ENCODE measurements at places on chromosomes 7 and 10.

DNA sequence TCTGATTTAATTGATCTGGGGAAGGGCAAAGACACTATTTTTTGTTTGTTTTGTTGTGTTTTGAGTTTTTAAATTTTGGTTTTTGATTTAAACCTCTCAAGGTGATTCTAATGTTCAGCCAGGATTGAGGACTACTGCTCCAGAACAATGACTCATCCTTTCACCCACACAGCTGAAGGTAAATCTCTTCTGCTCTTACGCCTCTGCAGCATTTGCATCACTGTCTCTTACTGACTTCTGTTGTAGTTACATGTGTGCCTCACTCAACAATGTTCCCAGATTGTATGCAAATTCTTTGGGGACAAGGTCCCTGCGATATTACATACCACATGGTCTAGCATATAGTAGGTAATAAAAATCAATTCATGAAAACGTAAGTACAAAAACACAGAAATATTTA, 467.5 kb upstream of the LRRN3 start:
- DNase-seq = no peak

DNA sequence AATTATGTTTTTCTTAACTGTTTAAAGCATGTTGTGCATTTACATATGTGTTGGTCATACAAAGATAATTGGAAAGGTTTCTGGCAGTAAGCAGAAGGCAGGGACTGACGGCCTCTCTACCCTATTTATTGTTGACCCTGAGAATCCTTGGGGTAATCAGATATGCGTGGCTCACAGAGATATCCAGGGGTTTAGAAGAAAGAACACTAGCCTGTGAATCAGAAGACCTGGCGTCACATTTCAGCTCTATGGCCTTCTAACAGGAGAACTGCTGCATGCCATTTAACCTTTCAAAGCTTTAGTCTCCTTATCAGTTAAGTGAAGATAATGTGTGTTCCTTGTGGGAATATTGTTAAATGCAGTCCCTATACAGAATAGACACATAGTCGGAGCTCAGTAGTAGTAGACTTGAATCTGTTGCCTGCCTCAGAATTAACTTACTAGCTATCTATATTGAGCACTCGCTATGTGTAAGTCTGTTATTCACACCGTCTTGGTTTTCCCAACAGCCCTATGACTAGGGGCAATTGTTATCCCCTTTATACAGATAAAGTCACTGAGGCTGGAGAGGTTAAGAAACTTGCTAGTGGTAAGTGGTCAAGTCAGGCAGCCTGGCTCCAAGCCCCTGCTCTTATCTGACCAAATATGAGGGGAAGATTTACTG, 129.6 kb upstream of the ANKRD1 start:
- no peak for DNase-seq

GRCh38 chr10:71396711-71397295, at the start of gene CDH23:
CDH23 (plus strand) TSS chr10:71396920; CDS start chr10:71439832, 42,912 bp downstream.
- no peak for DNase-seq

GRCh38 chr10:82817676-82818422, 942.9 kb downstream of the NRG3 start:
- DNase-seq = no peak

- DNase-seq = no peak
Measured at GRCh38 chr10:11057994-11058393, 40.3 kb downstream of the CELF2 start.

- no peak for DNase-seq
Measured at GRCh38 chr10:77726301-77726700, 88.7 kb upstream of the KCNMA1 start.

DNA sequence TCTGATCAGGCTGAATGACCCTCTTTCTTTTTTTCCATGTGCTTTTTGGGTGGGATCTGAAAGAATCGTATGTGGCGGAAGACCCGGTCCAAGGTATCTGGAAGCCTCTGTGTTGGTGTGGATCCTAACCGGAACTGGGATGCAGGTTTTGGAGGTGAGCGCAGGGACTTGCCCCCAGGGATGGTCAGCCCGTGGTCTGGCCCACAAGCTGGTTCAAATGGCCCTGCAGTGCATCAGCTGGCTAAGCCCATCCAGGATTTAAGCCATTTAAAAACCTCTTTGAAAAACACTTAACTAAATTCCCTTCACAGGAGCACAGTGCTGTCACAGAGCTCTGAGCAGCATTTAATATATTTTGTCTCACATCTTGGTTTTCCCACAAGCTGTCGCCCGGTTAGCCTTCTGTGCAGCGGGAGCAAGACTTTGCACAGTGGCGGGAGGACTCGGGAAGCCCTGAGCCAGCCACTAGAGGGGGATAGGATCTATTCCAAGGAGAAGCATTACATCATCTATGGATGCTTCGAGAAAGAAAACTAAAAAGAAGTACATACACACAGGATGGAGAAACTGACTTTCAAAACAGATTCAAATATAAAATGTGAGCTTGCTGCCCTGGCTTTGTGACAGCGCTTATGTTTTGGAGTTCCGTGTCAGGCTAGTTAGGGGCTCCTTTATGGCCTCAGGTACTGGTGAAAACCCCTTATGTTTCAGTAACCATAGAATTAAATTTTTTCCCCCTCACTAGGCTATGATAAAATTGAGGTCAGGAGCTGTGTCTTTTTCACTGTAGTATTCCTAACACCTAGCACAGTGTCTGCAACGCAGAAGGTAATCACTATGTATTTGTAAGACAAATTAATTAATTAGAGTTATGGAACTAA, 11.3 kb downstream of the CPA2 start:
- peak; percentile 76 for DNase-seq

DNA sequence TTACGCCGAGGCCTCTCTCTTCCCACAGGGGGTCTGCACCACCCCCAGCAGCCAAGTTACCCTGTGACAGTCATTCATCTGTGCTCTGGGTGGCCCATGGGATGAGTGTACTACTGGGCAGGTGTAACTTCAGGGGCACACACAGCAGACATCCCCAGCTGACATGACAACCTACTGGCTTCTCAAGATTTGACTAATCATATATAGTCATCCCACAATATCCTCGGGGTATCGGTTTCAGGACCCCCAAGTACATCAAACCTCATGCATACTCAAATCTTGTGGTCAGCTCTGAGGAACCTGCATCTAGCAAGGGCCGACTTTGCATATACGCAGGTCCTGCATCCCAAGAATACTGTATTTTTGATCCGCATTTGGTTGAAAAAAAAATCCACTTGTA, 336.9 kb upstream of the C7orf33 start:
- no peak for DNase-seq

DNA sequence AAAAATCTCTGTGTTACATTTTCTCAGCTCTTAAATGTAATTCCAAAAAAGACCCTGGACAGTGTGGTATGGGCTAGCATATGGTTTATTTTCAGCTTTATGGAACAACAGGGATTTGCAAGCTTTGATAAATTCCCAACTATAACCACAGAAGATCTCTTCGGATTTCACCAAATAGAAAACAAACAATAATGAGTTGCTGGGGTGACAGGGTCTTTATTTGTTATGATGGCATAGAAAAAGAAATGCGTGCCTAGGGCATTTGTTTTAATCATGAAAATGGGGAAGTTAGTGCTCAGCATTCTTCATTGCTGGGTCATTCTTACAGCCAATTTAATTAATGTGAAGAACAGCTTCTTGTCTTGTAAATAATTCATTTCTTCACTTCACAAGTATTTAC, 139.0 kb downstream of the LRRN3 start:
- peak; percentile 3 for DNase-seq

DNA sequence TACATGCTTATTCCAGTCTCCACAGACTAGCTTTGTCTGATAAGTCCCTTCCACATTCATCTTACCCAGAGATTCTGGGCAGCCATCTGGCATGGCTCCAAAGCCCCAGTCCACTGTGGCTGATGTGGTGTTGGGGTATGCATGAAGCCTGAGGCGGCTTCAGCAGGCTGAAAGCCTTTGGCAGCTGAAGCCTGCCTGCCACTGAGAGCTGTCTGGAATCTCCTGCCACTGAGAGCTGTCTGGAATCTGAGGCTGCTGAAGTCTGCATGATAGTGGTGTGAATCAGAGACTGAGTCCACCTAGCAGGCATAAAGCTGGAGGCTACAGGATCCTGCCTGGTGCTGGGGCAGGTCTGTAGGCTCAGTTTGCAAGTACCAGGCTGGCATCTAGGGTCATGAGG, 87.1 kb downstream of the DYNC1I1 start:
- peak; percentile 60 for DNase-seq

GRCh38 chr10:86715156-86715795, 41.1 kb upstream of the BMPR1A start:
- no peak for DNase-seq

DNA sequence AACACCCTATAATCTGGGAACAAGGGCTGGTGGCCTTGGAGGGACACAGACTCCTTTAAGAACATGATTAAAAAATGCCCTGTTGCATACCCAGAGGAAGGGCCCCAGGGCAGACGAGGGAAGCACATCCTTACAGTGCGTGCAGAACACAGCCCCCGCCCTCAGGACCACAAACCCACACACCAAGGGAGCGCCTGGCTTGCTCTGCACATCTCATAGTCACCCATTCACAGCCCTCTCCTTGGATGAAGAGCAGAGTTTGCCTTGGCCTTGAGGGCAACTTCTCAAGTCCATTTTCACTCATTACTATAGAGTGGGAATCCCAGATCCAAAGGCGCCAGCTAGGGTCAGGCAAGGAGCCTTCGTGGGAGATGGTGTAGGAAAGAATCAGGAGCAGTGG, 6.3 kb upstream of the VSIR start:
- DNase-seq = no peak

GRCh38 chr7:46165276-46165675, 244.2 kb upstream of the IGFBP3 start:
- peak; percentile 64 for DNase-seq

DNA sequence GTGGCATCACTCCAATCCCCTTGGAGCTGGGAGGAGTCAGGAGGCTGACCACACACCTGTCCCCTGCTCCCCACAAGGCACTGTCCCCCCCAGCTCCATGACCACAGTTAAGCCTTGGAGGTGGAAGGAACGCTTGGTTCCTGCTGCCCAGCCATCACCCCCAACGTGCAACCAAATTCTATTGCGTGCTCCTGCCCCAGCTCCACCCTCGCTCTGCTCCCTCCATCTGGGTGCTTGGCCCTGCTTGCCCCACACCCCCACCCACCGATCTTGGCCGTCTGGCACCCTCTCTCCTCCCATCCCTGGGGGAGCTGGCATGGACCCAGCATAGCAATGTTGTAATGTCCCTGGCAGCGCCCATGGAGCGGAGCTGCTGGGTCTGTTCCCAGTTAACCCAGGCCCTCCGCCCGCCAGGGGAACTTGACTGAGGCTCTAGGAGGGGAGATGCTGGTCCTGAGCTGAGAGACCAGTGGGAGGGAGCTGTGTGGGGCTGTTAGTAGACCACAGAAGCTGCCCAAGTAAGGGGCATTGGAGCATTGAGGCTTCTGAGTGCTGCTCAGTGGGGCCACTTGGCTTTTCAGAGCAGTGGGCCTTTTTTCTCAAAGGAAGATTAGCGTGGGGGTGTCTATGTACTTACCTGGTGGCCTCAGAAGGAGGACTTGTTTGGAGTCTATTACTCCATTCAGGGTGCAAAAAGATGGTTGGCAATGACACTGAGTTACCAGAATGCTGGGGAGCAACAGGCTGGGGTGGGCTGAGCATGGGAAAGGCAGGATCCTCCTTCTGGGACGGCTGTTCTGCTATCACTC, 1.1 kb downstream of the EPHB6 start:
- no peak for DNase-seq

- peak; percentile 33 for DNase-seq
Measured at GRCh38 chr10:95408148-95408960, 117.6 kb upstream of the PDLIM1 start.

DNA sequence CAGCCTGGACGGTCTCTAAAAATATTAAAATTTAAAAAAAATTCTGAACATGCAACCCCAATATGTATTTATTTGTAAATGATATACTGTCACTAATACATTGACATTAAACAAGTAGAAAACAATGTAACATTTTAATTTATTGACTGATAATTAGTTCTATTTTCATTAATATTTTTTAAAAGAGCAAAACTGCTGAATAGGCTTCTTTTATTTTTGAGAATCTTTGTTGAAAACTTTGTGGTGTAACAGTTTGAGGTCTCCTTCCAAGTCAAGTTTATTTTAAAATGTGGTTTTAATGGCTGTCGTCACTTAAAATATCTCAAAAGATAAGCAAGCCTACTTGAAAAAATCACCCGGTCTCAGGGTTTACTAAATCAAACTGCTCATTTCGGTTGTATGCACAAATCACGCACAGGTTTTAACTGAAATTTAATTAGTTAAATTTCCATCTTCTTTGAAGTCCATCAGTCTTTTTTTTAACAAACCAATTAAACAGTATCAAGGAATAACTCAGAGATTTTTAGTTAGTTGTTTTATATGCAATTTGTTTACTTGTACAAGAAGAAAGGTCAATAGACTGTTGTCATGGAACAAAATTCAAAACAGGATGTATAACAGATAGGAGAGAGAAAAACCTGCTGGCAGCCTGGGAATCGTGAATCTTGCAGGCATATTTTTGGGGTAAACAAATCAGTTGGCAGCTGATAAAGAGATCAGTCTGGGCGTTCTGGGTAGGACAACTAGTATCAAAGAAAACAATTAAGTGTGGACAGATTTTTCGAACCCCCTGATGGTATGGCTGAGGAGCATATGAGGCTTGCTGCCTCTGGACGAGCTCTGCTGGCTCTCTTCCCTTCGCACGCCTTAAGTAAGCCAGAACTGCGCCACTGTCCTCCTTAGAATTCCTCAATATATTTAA, 9.7 kb upstream of the EDRF1 start:
- DNase-seq = no peak

GRCh38 chr10:8444630-8445029, 390.1 kb downstream of the GATA3 start:
- DNase-seq = no peak

GRCh38 chr10:89738551-89739209, 37.3 kb downstream of the KIF20B start:
- no peak for DNase-seq

GRCh38 chr10:78700413-78700812, 368.4 kb upstream of the ZMIZ1 start:
- DNase-seq = no peak

DNA sequence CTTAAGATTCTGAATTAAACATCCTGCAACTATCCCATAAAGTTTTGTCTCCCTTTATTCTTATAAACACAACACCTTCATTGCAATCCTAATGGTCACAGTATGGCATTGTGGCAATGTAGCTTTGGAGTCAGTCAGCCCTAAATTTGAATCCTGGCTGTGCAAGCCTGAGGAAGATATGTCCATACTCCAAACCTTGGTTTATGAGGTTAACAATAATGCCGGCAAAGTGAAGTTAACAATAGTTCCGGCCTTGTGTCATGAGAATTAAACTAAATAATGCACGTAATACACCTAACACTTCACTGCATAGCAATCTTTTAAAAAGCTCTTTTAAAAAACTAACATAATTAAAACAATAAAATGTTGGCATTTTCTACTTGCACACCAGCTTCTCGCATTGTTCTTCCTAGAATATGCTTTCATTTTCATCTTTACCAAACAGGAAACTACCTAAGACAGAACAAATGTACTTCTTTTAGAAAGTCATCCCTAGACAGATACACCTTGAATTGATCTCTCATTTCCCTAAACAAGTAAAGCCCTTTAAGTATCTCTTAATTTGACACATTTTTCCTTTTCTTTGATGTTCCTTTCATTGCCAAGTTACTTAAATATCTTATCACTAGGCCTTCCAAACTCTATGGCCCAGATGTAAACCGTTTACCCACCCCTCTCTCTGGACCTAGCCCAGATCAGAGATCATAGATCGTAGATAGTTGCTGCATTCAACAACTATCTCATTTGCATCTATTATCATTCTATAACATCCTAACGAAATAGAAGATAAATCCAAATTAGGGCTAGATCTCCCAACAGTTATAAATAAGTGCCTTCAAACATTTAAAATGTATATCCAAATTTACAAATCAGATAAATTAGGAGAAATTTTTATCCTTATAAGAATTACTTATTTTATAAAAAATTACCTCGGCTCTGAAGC, 66.7 kb downstream of the CREB3L2 start:
- DNase-seq = no peak
